ENCODE measurements at places on chromosomes 3 and 15.

DNA sequence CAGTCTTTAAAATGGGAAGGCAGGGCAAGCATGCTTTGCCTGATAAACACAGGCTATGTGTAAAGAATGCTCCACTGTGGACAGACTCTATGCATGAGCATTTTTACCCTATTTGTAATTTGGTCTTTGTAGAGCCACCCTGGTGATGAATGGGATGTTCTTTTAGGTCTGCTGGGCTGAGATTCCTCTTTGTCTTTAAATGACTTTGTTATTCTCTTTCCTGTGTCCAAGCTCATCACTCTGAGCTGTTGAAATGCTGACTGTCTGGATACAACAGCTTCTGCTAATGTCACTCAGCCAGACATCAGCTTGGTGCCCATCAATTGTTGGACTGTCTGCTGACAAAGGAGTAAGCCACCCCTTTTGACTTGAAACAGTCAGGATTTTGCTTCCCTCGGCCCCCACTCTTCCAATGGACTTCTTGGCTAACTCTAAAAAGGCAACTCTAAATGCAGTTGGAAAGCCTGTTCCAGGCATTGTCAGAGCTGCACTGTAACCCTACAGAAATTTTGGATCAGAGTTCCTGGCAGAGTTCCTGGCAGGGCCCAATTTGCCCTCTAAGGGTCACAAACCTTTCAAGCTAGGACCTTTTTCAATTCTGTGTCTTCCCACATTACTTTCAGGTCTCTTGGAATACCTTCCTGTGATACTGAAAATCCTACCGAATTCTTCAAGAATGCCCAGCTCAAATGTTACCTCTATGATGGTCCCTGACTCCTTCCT is 40.5 kb upstream of the EIF1B start:
- DNase-seq: no peak
- no peak overlapping the region for H3K27ac ChIP-seq
- H3K4me1 ChIP-seq: no peaks in the 10 kb centered on the region
- no peaks in the 10 kb centered on the region for H3K27me3 ChIP-seq
- no peak overlapping the region for H3K4me3 ChIP-seq

- no peaks in the 10 kb centered on the region for H3K27me3 ChIP-seq
- no peak overlapping the region for H3K4me3 ChIP-seq
- DNase-seq: no peak
- H3K4me1 ChIP-seq: no peaks in the 10 kb centered on the region
- H3K27ac ChIP-seq: no peak overlapping the region
- H3K36me3 ChIP-seq: no peaks in the 10 kb centered on the region
Observed at GRCh38 chr3:176293276-176293675, 904.0 kb downstream of the TBL1XR1 start.

DNA sequence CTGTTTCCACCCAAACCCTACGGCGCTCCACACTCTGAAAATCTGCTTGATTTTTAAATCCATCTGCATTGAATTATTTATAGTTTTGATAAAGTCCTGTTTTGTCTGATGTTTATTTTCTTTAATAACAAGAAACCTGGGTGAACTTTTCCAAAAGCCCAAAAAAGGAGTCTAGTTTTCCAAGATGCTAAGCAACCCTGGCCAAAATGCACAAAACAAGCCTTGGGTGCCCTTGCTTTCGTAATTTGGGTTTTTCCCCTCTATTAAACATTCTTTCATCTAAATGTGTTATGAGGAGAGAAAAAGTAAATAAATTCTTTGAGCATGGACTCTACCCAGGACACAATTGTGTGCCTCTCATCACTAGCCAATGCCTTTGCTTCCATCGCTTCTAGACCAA is 468.9 kb downstream of the MCTP2 start:
- no peak overlapping the region for H3K4me3 ChIP-seq
- no peak for DNase-seq
- H3K36me3 ChIP-seq: no peaks in the 10 kb centered on the region
- H3K4me1 ChIP-seq: peaks cover 4% of the 10 kb centered on the region
- no peak overlapping the region for H3K27ac ChIP-seq

- no peaks in the 10 kb centered on the region for H3K4me1 ChIP-seq
- no peaks in the 10 kb centered on the region for H3K27me3 ChIP-seq
- no peak for DNase-seq
- no peak overlapping the region for H3K27ac ChIP-seq
Observed at GRCh38 chr3:74067296-74067695, 442.6 kb upstream of the PDZRN3 start.

DNA sequence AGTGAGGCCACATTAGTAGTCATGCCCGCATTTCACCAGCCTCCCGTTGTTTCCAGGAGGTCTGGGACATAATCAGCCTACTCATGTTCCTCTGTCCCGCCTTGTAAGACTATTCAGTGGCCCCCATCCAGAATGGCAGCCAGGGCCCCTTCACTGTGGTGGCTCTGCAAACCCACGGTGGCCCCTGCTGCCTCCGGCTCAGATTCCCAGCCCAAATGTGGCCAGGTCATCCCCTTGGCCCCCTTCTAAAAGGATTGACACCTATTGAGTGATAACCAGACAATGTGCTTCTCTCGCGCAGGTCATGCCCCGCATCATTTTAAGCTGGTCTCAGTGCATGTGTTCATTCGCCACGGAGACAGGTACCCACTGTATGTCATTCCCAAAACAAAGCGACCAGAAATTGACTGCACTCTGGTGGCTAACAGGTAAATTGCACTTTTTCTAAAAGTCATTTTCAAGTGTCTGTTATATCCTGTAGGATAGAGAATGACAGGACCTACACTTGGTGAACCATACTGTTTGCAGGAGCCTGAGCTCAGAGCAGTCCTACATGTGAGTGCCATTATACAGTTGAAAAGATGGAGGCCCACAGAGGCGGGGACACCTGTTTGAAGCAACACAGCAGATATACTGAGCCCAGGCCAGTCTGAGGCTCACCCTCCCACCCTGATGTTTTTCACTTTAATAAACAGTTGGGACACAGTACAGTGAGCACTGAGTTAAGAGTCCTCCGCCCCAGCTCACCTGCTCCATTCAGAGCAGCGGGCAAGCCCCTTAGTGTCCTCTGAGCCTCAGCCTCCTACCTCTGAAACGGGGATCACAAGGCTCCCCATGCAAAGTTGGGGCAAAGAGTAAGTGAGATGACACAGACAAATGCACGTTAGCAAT is 47.7 kb downstream of the PXYLP1 start:
- H3K4me1 ChIP-seq: no peaks in the 10 kb centered on the region
- H3K4me3 ChIP-seq: no peak overlapping the region
- no peaks in the 10 kb centered on the region for H3K36me3 ChIP-seq
- H3K27ac ChIP-seq: no peak overlapping the region

DNA sequence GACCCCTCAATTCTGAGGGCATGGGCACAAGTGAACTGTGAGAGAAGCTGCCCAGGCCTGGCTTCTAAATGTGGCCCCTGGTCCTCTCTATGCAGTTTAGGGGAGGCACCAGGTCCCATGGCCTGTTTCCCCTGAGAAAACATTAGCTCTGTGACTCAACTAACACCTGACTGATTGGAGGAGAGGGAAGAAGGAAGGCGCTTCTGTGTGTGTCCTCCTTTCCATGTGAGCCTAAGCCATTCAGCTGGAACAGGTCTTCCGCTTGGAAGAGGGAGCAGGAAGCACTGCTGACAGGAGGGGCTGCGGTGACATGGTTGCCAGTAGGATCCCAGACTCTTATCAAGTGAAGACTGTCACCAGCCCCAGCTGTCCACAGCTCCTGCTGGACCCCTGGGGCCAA is 79.5 kb downstream of the MYLK start:
- no peak overlapping the region for H3K27ac ChIP-seq
- DNase-seq: no peak
